Motor neuron (in vitro differentiated cells): ENCODE measurements at places on chromosomes 16 and 17. TPM values are rescaled to one million over a fixed set of nuclear protein-coding genes. Genes with fewer than 3 reads are reported as not detected.

GP1BA gene
- 3.5 and 3.6 TPM in 2 replicates for total RNA-seq

NHLRC4 gene
- 0.92 and 1.0 TPM in 2 replicates for total RNA-seq

CMTM2 gene
- total RNA-seq: 0.36 and 0.63 TPM in 2 replicates

SLFN14 gene
- 0.06 TPM in 1 of 2 replicates, not detected in the other for total RNA-seq

ZNF689 gene
- 11.3 and 11.6 TPM in 2 replicates for total RNA-seq

KRTAP4-1 gene
- total RNA-seq: 0.85 TPM in 1 of 2 replicates, not detected in the other

TVP23A gene
- total RNA-seq: 2.2 and 3.3 TPM in 2 replicates
